ENCODE measurements at places on chromosomes 4 and X. TPM values are rescaled to one million over a fixed set of nuclear protein-coding genes. Genes with fewer than 3 reads are reported as not detected.

- DNase-seq, result no peak
Measured at GRCh38 chr4:4420421-4420820, 33.5 kb downstream of the NSG1 start.

GRCh38 chrX:57678686-57679428 lies 1.2 kb downstream of the NLRP2B start:
- DNase-seq, result no peak

GRCh38 chr4:57162499-57163019 lies 52.4 kb upstream of the IGFBP7 start:
- no peak for DNase-seq

- no peak for DNase-seq
Measured at GRCh38 chr4:108237693-108238092, 69.0 kb upstream of the LEF1 start.

DNA sequence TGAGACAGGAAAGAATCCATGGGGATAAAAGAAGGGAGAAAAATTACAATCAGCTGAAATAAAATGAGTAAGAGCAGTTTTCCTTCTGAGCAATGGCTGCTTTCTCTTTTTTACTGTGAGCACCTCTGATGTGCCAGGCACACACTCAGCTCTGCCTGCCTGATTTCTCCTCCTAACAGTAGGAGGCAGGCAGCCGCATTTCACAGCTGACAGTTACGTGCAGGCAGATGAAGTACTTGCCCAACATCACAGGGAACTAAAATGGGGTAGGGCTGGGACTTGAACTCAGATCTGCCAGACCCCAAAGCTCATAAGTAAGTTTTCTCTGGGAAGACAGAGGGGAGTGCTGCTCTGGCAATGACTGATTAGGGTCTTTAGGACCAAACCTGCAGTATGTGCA lies 54.6 kb downstream of the C4orf50 start:
- no peak for DNase-seq

Gene FDCSP
- not detected for total RNA-seq

Data from mucosa of descending colon (tissue), 3 donors.